Cortex of kidney (tissue), 1 donor: ENCODE measurements at places on chromosomes 7 and 10.

DNA sequence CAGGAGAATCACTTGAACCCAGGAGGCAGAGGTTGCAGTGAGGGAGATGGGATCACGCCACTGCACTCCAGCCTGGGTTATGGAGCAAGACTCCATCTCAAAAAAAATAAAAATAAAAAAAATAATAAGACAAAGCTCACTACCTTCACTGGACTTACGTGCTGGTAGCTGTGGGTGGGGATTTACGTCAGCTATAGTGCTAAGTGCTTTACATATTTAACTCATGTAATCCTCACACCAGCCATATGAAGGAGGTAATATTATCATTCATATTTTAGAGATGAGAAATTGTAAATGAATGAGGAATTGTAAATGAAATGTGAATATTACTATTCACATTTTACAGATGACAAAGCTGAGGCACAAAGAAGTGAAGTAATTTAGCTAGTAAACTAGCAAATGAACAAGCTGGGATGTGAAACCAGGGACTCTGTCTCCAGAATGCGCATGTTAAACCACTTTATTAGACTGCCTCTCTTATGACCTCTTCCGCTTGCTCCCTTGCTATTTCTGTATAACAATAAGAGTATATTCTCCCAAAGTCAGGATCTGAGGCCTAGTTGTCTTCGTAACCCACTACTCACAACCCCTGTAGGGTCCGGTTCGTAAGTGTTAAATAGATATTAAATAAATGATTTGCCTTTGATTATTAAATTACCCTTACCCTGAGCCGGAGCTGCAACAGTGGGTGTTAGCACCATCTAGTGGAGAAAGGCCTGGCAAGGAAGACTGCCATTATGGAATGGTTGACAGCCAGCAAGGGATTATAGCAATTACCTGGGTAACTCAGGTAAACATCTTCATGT, 70.2 kb downstream of the HTR7 start:
- no peak for DNase-seq

GRCh38 chr7:151968357-151968756, 12.1 kb downstream of the GALNTL5 start:
- DNase-seq, result no peak

- DNase-seq, result no peak
Measured at GRCh38 chr7:155161690-155162089, 91.6 kb downstream of the HTR5A start.

DNA sequence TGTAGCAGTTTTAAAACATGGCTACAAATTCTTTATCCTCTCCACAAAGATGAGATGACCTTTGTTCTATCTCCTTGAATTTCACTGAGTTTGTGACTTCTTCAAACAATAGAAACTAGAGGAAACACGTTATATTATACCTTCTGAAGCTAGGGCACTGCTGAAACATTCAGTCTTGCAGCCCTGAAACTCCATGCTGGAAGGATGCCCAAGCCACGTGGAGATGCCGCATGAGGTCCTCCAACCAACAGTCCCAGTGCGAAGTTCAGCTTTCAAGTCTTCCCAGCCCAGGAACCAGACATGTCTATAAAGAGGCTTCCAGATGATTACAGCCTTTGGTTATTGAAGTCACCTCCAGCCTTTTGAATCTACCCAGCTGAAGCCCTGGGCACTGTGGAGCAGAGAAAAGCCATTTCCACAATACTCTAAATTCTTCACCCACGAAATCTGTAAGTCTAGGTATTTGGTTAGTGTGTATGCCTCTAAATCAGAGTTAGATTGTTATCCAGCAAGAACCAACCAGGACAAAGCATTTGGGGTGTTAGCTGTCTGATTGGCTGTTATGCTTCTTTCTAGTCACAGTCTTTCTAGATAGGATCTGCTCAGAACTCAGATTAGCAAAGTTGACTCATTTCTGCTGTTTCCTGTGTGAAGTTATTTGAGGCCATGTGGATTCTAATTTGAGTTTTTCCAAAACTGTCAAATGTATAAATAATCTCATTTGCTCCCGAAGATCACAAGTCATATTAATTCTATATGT, 186.5 kb upstream of the TMEM72 start:
- no peak for DNase-seq

- DNase-seq, result no peak
Measured at GRCh38 chr10:100743626-100744135, 1.7 kb upstream of the PAX2 start.

- DNase-seq, result no peak
Measured at GRCh38 chr7:105215821-105216220, 172.9 kb downstream of the SRPK2 start.

GRCh38 chr7:11182736-11183135, 209.1 kb downstream of the PHF14 start:
- DNase-seq, result no peak

- DNase-seq, result no peak
Measured at GRCh38 chr7:31443457-31443856, 70.4 kb upstream of the ITPRID1 start.

DNA sequence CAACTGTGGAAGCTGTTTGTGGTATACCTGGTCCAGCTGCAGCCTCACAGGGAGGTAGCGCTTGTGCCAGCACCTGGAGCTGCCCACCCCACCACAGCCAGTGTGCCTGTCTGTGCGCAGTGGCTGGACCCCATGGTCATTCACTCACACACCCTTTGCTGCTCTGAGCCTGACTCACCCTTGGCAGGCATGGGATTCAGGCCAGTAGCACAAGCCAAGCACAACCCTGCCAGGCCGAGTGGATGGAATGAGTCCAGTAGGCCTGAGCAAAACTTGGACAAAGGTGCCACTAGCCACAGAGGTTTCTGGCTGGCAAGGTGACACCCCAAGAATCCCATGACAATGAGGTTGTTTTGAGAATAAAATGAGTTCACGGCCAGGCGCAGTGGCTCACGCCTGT, 19.0 kb downstream of the RBM48 start:
- no peak for DNase-seq

DNA sequence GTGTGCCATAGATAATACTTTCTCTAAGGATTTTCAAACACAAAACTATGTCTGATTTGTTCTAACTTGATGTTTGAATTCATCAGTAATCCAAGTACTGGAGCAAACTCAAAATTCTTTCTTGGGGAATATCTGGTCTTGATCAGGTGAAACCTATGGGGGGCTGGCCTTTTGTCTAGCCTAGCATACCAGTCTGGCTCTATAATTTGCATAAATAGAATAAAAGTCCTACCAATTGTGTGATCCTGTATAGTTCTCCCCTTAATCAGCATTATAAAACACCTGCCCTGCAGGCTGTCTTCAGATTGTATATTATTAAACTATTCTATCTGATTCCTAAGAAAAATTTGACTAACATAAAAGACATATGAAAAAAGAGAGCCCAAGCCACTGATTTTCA, 233.8 kb upstream of the LRRN3 start:
- no peak for DNase-seq

DNA sequence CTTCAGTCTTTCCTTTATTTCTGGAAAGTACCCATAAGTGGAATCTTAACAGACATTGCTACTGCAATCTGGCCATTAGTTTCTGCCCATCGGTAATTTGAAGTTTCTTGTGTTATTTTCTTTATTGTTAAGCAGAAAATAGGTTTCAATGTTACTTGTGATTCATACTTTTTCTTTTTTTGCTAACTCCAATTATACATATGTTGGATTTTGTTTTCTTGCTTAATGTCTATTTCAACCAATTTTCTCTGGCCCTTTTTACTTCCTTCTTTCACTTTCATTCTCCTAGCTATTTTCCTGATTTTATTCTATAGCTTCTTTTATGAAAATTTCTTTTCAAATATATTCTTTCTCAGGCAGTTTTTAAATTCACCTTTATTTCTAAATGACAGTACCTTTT, 457.4 kb downstream of the TCERG1L start:
- DNase-seq, result no peak

- no peak for DNase-seq
Measured at GRCh38 chr7:19102884-19103283, 14.6 kb downstream of the TWIST1 start.

- DNase-seq, result no peak
Measured at GRCh38 chr10:5835446-5836095, 22.3 kb upstream of the GDI2 start.

GRCh38 chr10:77240706-77241349, 396.8 kb downstream of the KCNMA1 start:
- no peak for DNase-seq

DNA sequence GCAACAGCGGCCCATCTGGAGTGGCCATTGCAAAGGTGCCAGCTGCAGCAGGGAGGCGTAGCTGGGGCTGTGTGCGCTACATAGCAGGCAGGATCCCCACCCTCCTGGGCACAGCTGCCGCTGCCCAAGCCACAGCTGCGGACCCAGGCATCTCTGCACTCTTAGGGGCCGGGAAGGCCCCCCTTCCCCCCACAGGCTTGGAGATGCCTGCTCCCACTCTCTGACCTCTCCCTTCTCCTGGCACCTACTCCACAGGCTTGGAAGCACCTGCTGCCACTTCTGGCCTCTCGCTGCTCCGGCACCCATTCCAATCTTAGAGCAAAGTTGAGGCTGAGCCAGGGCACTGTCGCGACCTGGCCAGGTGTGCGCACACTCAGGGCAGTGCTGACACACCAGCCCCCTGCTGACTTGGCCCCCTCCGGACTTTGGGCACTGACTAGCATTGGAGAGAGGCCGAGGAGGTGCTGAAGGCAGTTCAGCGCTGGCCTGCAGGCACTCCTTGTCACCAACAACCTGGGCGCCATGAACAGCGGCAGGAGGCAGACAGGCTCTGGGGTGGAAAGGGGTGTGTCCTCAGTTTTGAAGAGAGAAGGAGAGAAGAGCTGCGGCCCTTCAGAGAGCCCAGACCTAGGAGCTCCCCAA, 18.4 kb downstream of the RBM48 start:
- no peak for DNase-seq

- DNase-seq, result no peak
Measured at GRCh38 chr10:114973997-114974396, 36.0 kb downstream of the TRUB1 start.

- no peak for DNase-seq
Measured at GRCh38 chr10:81306971-81307782, 567.8 kb upstream of the NRG3 start.

DNA sequence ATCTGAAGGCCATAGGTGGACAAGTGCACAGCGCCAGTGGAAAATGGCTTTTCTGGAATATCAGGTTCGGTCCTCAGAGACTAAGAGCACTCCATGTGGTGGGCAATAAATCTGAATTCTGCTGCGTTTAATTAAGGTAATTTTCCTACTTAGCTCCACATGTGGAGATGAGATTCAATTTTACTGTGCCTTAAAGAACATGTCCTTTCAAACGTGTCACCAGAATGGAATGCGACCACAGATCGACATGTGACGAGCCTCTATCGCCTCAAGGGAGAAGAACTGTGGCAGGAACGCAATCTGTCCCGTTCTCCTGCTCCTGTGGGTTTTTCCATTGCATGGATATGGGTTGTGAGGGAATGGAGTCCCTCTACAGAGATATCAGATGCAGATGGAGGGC, 205.3 kb upstream of the ZNF32 start:
- DNase-seq, result no peak

DNA sequence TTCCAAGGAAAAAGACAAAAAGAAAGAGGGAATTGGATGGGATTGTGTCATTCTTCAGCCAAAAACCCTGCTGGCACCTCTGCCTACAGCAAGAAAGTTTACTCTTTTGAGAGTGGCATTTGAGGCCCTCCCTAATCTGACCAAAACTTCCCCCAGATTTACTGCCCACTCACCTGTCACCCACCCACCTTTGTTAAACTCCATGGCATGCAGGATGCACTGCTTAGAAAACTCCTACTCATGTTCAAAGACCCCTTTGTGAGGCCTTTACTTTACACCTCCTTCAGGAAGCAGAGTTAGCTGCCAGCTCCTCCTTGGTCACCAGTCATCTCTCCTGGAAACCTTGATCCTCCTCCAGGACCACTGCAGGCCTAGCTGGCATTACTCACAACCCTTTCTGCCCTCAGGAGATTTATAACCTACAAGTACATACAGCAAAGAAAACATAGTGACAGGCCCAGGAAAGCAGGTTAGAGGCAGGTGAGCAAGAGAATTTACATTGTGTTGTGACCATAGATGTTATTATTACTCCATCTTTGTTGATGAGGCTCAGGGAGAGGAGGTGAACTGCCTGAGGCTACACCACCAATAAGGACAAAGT, 10.3 kb upstream of the PLAC9 start:
- no peak for DNase-seq

GRCh38 chr10:102519246-102519825, 15.6 kb downstream of the SUFU start:
- no peak for DNase-seq

DNA sequence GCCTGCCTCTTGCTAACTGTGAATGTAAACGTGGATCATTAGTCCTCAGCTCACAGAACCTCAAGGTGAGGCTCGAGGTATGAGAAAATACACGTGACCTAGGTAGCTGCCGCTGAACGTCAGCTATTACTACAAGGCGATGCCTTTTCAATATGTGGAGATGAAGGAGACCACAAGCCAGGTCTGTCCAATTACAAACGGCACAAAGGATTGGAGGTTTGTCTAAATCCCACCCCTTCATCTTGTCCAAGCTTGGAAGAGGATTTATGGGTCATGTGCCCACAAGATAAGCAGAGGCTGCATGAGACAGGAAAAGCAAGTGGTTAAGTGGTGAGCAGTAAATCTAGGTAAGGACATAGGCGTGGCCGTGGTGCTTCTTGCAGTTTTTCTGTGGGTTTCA, 3.4 kb downstream of the H2BK1 start:
- DNase-seq, result no peak

GRCh38 chr7:91348711-91349110, 84.5 kb downstream of the FZD1 start:
- DNase-seq, result no peak

DNA sequence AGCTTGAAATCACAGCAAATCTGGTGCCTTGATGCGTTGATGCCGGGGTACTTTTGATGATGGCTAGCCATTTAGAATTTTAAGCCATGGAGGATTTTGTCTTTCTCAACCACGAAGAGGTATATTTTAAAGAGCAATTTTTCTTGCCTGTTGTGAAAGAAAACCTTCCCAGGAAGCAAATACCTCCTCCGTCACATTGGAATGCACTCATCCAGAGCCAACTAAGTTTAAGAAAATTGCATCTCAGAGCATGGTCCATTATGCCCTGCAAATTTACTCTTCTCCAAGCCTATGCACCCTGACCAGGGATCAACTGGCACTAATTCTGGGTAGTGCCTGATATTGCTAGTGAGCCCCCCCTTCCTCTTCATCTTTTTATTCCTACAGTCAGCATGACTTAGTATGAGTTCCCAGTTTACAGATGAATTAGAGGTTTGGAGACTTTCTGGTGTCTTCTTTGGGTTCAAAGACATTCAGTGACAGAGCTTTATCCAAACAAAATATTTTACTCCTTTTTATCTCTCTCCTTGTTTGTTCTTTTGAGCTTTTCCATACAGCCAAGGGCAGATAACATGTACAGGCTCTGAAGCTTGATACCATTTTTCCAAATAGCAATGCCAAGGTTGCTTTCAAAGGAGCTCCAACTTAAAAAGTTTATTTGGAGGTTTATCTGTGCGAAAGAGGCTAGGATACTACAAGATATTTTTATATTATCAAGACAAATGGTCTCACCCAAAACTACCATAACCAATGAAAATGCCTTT, 56.6 kb upstream of the ANK3 start:
- no peak for DNase-seq

GRCh38 chr10:127978481-127978880, 71.6 kb downstream of the PTPRE start:
- no peak for DNase-seq
